RCC 7860 (cell line): ENCODE measurements at places on chromosomes 2 and 18.
A peak's percentile ranks its signal among the peaks of the same experiment; 100 is the strongest.

DNA sequence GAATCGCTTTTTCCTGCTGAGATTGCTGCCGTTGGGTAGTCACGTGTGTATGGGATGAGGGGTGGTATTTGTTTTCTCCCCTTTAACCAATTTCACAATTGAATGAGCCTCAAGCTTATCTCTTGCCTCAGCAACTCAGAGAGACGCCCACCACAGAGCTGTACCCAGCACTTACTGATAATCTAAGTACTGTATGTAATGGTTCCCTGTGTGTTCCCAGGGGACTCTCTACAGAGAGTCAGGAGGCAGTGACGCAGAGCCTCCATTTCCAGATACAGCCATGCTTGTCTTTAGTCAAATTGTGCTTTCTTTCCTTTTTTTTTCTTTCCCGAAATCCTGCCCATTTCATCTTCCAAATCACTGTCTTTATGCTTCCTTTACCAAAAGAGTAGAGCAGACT is 1102.1 kb upstream of the KLHL29 start:
- DNase-seq = no peak

- DNase-seq = no peak
These were observed 89.1 kb downstream of the ANTXR1 start for GRCh38 chr2:69102041-69102593.

DNA sequence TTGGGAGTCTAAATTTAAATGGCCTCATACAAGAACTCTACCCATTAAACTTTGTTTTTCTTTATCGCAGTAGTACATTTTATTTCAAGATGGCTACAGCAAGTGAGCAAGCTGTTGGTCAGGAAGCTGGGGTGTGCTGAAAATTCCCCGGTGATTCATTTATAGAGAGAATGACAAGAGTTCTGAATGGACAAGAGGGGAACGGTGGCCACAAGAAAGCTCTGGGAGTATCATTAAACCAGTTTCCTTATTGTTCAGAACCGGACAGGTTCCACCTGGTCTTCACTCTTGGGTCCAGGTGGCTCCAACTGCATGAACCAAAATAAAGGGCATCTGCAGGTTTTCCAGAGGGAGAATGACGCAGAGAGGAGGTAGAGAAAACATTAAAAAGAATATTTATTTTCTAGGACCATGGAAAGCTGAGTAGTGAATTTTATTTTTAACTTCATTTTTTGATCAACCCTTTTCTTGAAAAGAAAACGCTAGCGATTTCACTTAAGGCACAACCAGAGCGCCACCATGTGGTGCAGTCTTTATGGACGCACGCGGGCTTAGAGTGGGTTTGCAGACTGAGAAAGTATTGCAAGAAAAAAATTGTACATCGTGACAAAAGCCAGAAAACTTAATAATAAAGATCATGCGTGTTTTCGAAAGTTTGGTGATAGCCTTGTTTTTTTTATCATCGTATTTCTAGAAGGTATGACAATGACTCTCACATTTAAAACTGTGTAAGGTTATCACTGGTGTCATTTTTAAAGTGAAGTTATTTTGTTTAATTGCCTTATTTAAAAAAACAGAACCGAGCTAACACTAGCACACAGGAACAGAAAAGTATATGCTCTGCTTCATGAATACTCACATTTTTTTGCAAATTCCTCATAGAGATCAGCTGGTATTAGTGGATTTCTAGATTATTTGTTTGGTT is 97.9 kb upstream of the NOL4 start:
- DNase-seq = no peak

DNA sequence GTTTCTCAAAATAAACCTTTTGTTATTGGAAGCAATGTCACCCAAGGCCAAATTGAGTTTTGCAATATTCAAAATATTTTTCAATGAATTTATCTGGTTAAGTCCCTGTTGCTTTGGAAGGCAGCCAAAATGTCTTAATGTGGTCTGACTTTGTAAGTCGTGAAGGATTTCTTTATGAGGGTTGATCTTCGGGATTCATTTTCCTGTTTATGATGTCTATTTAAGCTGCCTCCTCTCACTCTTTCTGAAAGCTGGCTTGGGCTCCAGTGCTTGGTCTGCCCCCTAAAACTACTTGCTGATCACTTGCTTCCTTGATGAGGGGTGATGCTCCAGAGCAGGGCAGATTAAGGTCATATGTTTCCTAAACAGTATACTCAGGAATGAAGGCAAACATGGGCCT is 141.1 kb downstream of the ANTXR1 start:
- no peak for DNase-seq

GRCh38 chr2:209091056-209091455 is 332.8 kb upstream of the MAP2 start:
- peak; percentile 93 for DNase-seq

GRCh38 chr2:2664989-2665833 is 334.1 kb upstream of the MYT1L start:
- peak; percentile 96 for DNase-seq

DNA sequence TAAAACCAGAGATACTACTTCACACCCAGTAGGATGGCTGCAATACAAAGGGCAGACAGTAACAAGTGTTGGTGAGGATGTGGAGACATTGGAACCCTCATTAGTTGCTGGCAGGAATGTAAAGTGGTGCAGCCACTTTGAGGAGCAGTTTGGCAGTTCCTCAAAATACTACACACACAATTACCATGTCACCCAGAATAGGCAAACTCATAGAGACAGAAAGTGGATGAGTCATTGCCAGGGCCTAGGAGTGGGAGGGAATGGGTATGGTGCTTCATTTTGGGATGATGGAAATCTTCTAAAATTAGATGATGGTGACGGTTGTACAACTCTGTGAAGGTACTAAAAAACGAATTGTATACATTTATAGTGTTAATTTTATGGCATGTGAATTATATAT is 54.8 kb downstream of the ATP9B start:
- no peak for DNase-seq

GRCh38 chr18:27017901-27018500 is 152.5 kb upstream of the AQP4 start:
- DNase-seq = peak; percentile 9

DNA sequence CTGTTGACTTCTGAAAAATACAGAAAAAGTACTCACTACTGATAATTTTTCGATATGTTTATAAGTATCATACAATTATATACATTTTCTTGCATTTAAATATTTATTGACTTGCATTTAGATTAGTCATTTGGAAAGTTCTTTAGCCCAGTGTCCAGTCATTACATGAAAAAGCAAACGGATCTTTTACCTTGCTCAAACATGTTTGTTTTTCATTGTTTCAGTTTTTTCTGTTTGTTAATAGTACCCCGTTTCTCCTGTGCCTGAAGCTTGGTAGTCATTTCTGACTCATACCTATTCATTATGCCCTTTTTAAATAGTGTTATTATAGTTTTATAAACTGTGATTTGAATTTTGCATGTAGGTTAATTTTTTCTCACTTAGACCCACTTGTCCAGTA is 28.1 kb downstream of the CEP192 start:
- no peak for DNase-seq

GRCh38 chr2:179447839-179448447 is 183.3 kb upstream of the SESTD1 start:
- no peak for DNase-seq

DNA sequence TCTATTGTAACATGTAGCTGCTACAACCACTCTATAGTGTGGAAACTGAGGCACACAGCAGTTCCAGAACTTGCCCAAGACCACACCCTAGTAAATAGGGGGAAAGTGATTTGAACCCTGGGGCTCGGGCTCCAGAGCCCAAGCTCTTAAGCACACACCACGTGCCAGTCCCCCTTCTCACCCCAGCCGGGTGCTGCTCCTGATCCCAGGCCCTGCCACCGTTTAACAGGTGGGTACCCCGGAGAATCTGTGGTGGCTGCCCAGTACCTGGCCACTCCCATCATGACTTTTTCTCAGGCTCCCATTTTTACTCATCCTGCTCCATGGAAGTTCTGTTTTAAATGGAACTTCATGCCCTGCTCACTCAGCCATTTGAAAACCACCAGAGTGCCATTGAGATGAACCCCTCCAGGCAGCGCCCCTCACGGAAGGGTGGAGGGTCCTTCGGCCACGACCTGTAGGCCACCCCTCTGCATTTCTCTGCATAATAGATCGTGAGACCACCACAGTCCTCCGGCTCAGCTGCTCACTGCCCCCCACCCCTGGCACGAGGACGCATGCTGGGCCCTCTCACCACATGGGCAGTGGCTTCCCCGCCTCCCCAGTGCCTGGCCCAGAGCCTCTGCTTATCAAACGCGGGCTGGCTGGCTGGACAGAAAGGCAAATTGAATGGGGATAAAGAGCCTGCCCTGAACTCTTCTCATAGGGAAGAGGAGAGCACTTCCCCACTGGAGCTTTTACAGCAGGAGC is 42.1 kb downstream of the TMEM37 start:
- no peak for DNase-seq

DNA sequence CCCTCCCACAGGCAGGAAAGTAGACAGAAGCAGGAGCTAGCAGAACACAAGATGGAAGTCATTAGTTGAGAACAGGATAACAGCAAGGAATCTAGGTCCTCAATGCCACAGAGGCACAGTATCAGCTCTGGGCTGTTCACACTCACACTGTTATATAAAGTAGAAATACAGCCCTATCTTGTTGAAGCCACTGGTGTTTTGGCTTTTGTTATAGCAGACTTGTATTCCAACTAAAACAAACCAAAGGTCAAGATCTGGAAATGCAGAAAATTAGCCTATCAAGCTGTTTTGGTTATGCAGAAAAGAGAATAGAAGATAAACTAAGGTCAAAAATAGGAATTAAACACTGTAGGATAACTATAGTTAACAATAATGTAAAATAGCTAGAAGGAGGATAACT is 37.5 kb upstream of the L3MBTL4 start:
- DNase-seq = no peak

GRCh38 chr2:4258563-4258962 is 555.2 kb downstream of the DCDC2C start:
- no peak for DNase-seq

GRCh38 chr2:99918389-99918788 is 224.0 kb downstream of the AFF3 start:
- no peak for DNase-seq
